Stimulated activated CD4-positive, alpha-beta T cell treated with anti-CD3 and anti-CD28 coated beads, Interleukin-1b, Interleukin-23, amount 100 ng/mL, for 4 hours (primary cell): ENCODE measurements at places on chromosomes 13 and 19.

DNA sequence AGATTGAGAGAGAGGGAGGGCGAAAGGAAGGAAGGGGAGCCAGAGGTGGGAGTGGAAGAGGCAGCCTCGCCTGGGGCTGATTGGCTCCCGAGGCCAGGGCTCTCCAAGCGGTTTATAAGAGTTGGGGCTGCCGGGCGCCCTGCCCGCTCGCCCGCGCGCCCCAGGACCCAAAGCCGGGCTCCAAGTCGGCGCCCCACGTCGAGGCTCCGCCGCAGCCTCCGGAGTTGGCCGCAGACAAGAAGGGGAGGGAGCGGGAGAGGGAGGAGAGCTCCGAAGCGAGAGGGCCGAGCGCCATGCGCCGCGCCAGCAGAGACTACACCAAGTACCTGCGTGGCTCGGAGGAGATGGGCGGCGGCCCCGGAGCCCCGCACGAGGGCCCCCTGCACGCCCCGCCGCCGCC, at the start of gene TNFSF11:
TSS of gene TNFSF11 (plus strand) at position 142 of the 400 bp plus-strand sequence. CDS start at position 294, 152 bp downstream.
- peak; percentile 9 for DNase-seq

DNA sequence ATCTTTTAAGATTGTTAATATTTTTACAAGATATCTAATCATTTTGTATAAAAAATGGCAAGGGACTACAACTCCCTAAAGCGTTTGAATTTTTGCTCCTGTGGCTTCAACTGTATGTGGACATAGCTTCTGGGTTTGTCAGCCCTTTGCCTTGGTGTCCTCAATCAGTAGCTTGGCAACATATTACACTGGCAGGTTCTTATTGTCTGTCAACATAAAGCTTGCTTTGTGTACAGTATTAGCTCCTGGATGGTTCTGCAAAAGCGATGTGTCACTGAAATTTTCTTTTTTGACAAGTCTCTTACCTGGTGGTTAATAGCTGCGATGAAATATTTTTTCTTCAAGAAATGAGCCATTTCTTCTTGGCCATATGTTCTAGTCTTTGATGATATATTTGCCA, 190.0 kb downstream of the HS6ST3 start:
- DNase-seq = no peak

GRCh38 chr19:4369109-4369887, 25.9 kb downstream of the MPND start:
- peak; percentile 37 for DNase-seq

DNA sequence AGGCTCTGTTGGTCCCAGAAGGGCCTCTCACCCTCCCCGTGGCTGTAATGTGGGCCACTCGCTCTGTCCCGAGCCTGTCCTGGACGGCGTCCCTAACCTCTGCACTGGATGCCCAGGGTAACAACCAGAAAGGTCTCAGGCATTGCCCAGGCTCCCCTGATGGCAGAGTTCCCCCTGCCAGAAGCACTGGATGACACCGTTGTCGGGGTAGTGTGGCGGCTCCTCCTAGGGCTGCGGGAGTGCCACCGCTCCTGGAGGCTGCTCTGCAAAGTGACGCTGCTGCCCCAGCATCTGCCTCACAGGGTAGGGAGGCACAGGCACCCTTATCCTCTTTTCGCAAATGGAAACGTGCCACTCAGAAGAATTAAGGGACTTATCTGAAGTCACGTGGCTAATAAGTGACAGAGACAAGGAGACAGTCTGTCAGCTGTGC, 32.0 kb downstream of the MPHOSPH8 start:
- no peak for DNase-seq

- no peak for DNase-seq
Observed at GRCh38 chr19:43501661-43502418, 2.7 kb downstream of the PHLDB3 start.

DNA sequence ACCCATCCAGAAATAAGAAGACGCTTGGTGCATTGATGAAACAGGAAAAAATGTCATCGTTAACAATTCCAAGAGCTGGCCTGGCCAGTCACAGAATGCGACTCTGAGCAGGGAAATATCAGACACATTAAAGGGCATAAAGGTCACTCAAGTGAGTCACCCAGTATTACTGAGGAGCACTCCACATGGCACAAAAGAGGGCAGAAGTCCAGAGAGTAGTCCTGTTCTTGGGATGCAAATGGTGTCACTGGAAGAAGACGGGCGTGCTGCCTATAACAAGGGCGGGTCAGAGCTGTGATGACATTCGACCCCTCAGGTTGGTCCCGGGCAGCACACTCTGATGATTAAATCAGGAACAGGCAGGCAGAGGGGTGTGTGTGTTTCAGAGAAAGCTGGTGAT, 720.3 kb downstream of the UQCRFS1 start:
- DNase-seq = no peak

- DNase-seq = no peak
Observed at GRCh38 chr19:17086120-17086519, 10.5 kb downstream of the MYO9B start.

DNA sequence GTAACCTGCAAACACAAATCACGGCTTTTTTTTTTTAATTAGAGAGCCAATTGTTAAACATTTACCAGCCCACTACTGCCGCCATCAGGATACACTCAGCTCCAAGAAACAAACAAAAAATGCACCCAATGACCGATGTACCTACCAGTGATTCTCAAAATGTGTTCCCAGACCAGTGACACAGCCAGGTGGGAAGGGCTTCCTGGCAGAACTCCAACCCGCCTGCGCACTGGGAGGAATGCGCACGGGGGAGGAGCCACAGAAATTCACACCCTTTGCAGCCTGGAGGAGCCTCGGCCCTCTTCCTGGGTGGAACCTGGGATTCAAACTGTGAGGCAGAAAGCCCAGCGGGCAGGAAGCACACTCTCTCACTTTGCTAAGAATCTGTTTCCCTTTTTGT, 255.9 kb downstream of the TBC1D4 start:
- DNase-seq = no peak

GRCh38 chr19:49363268-49364082, at the start of gene DKKL1:
Gene DKKL1 (plus strand): TSS chr19:49363877. CDS start chr19:49363999, 122 bp downstream.
- peak; percentile 32 for DNase-seq
